ENCODE measurements at places on chromosomes 6 and 20.

DNA sequence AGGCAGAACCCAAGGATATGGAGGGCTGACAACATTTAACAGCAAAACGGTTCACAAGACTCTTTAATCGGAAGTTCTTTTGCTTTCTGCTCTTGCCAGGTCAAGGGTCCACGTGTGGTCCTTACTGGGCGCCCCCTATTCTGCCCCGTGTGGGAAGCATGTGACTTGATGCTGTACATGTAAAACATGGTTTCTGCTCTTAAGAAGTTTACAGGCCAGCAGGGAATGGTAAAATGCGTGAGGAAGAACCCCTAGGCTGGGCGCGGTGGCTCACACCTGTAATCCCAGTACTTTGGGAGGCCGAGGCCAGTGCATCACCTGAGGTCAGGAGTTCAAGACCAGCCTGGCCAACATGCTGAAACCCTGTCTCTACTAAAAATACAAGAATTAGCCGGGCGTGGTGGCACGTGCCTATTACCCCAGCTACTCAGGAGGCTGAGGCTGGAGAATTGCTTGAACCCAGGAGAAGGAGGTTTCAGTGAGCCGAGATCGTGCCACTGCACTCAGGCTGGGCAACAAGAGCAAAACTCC is 19.3 kb downstream of the ZNF217 start:
- no peak for DNase-seq

DNA sequence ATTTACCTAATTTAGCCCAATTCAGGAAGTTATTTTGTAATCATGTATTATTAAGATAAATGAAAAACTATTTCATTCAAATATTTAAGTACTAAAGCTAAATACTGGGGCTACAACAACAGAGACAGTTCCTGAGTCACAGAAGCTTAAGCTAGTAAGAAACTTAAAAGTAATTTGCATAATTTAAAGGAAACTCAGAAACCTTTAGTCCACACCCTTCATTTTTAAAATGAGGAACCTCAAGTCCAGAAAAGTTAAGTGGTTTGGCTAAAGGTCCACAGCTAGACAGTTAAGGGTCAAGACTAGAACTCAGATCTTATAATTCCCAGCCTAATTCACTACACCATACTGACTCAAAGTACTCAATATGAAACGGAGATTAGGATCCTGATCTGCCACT is 7.2 kb downstream of the LMBRD1 start:
- DNase-seq: no peak

- DNase-seq: no peak
Measured at GRCh38 chr6:111411978-111412566, 70.9 kb downstream of the REV3L start.

DNA sequence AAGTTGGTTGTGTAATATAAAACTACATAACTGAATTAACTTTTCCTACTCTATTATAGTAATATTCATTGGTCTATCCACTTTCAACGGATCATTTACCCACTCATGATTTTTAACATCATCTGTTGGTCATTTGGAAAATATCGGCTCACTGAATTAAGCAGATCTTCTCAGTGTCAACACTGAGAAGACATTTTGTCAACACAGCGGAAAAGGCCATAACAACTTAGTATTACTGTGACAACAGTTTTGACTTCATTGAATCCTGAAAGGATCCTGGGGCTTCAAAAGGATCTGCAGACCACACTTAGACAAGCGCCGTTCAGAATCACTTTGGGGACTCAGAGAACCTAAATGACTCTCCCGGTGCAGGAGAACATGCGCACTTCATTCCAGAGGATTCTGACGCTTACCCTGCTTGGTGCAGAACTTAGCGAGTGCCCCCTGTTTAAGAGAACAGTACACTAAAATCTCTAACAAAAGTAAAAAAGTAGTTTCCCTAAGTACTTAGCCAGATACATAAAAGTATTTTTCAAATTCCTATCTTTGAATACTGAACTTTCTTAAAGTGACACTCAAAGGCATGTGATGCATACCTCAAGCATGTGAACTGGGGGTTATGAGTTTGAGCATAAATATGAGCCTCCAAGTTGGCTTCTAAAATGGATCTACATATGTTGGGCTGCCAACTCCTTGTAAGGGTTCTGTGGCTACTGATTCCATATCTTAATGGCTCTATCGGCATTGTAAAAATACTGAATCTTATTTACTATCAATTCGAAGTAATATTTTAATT is 4.0 kb downstream of the ZBTB2 start:
- no peak for DNase-seq

DNA sequence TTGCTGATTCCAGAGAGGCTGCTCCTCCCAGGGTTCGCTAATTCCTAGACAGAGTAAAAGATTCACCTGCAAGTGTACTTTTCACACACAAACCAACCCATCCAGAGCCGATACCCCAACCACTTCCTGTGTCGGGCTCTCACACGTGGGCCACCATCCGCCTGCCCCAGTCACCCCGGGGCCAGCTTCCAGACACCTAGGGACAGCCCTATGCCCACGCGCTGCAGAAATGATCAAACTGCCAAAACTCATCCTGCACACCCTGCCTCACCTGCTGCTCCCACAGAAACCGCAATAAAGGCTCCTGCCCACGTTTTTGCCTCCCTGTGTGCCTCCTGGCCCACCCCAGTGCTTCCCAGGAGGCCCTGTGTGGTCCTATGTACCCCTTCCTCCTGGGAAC is 59.5 kb downstream of the PSMG4 start:
- DNase-seq: peak; percentile 64

DNA sequence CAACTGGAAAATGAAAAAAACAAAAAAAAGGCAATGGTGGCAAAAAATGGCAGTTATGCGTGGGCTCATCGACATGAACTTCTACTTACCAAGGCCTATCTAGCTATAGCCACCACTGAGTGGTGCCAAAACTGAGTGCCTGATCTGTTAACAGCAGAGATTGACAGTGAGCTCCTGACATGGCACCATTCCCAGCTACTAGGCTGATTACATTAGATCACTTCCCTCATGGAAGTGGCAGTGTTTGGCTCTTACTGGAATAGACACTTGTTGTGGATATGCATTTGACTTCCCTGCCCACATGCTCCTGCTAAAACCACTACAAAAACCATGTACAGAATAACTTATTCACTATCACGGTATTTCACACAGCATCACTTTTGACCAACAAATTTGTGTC is 216.1 kb upstream of the SGK1 start:
- no peak for DNase-seq

- DNase-seq: no peak
Measured at GRCh38 chr6:91276315-91276714, 689.4 kb upstream of the MAP3K7 start.

DNA sequence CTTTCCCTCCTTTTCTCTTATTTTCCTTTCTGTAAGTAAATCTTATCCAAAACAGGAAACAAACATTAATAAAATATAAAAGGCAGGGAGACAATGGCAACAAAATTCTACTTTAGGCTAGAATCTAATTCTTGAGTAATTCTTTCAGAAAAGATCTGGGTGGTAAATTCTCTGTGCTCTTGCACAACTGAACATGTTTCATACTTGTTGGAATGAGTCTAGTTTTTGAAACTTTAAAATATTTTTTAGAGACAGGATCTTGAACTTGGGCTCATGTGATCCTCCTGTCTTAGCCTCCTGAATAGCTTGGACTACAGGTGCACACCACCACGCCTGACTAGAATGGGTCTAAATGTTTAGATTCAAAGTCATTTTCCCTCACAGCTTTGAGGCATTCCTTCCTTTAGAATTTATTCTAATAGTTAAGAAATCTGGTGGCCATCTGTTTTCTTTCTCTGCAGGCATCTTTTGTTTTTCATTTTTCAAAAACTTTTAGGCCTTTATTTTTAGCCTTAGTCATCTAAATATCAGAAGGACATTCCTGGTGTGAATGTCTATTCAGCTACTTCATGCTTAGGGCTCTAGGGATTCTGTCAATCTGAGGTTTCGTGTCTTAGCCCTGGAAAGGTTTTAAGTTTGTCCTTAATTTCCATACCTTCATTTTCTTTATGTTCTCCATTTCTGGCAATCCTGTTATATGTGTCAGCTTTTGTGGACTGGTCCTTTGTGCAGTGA is 76.5 kb downstream of the CDKAL1 start:
- DNase-seq: no peak

DNA sequence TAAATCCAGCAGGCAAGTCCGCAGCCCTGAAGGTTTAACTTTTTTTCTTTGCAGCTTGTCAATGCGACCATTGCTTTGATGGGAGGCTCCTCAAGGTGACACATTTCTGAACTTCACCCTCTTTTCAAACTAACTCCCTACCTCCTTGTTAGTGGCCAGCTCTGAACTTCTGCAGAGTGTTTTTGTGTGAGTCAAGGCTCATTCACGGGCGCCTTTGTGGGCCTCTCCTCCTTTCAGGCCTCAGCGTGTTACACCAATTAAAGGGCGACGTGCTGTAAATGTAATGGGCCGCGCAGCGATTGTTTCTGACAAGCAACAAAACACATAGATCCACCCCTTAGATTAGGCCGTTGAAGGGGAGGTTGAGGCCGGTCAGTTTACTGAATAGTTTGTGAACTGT is 45.5 kb upstream of the NR2E1 start:
- DNase-seq: no peak

GRCh38 chr6:72709431-72709830 is 87.6 kb downstream of the KCNQ5 start:
- DNase-seq: no peak

GRCh38 chr20:42158272-42158671 is 540.1 kb upstream of the CHD6 start:
- DNase-seq: no peak

DNA sequence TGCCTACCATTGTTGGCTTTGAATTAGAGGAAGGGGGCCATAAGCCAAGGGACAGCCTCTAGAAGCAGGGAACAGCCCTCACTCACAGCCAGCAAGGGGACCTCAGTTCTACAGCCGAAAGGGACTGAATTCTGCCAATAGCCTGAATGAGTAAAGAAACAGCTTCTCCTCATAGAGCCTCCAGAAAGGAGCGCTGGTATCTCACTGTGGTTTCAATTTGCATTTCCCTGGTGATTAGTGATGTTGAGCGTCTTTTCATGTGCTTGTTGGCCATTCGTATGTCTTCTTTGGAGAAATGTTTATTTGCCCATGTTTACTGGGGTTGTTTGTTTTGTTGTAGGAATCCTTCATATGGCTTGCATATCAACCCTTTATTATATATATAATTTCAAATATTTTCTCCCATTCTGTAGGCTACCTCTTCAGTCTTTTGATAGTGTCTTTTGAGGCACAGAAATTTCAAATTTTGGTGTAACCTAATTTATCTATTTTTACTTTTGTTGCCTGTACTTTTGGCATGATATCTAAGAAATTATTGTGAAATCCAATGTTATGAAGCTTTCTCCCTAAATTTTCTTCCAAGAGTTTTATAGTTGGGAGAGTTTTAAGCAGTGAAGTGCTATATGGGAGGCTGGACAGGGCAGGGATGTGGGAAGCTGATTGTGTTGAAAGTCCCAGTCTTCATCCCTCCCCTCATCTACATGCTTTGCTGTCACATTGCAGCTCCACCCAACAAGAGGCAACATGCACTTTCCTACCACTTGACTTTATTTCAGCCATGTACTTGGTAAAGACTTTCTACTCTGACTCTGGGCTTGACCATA is 82.3 kb upstream of the SHLD1 start:
- no peak for DNase-seq

DNA sequence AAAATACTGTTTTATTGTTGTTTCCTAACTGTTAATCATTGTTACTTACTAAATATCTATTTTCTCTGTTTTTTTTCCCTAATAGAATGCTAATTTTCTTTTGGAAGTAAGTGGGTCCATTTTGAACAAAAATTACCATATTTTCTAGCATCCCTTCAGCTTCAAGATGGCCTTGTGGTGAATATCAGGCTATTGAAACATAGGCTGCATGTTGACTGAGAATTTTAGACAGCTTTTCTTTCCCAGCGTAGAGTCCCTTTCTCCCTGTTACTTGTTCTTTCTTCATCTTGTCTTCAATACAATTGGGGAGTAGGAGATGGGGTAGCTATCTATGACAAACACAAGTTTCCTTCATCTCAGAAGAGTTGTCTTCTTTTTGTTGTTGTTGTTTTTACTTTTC is 397.0 kb downstream of the DOK5 start:
- no peak for DNase-seq

GRCh38 chr20:40274912-40275533 is 414.0 kb downstream of the MAFB start:
- no peak for DNase-seq

- no peak for DNase-seq
Measured at GRCh38 chr6:33112148-33112547, 36.4 kb downstream of the HLA-DPB1 start.

DNA sequence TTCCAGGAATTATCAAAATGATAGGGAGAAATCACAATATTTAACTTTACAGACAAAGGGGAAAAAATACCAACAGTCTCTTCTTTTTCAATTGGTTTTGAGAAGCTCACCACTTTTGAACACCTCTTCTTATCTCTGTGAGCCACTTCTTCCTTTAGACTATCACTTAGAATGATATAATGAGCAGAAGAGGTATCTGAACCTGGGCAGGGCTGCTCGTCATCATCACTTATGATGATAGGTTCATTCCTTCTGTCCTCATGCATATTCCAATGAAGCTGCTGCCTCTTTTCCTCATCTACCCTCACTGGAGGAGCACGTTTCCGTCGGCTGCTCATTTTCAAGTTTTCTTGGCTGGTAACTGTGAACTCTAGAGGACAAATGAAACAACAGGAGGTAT is 9.2 kb downstream of the SHPRH start:
- DNase-seq: no peak

DNA sequence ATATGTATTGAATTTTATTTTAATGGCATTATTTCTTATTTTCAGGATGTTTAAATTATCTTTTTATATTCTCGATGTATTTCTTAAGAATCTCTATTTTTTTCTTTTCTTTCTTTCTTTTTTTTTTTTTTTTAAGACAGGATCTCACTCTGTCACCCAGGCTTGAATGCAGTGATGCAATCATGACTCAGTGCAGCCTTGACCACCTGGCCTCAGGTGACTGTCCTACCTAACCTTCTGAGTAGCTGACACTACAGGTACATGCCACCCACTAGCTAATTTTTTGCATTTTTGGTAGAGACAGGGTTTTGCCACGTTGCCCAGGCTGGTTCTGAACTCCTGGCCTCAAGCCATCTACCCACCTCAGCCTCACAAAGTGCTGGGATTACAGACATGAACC is 143.8 kb upstream of the LAMA2 start:
- DNase-seq: no peak

- DNase-seq: no peak
Measured at GRCh38 chr6:134903448-134903847, 46.5 kb downstream of the ALDH8A1 start.

DNA sequence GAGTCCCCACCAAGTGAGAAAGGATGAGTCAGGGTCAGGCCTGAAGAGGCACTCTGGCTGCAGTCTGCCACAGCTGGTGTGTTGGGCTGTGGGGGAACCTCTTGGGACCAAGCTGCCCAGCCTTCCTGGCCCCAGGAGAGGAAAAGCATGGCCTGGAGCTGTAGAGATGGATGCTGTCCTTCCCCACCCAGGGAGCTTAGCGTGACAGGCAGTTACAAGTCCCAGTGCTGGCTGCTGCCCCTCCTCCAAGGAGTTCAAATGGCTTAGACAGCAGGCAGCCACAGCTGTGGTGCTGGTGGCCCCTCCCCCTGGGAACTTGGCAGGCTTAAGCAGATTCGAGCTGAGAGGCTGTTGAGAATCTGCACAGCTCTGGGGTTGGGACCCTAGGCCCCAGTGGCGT is 253.2 kb downstream of the PLCB1 start:
- DNase-seq: no peak

- no peak for DNase-seq
Measured at GRCh38 chr6:111653979-111654378, 48.3 kb upstream of the TRAF3IP2 start.

Data from stimulated activated CD4-positive, alpha-beta T cell treated with anti-CD3 and anti-CD28 coated beads, Interleukin-2, amount 100 ng/mL, for 24 hours (primary cell).